ENCODE measurements at places on chromosomes 4 and X.
A peak's percentile ranks its signal among the peaks of the same experiment; 100 is the strongest.

DNA sequence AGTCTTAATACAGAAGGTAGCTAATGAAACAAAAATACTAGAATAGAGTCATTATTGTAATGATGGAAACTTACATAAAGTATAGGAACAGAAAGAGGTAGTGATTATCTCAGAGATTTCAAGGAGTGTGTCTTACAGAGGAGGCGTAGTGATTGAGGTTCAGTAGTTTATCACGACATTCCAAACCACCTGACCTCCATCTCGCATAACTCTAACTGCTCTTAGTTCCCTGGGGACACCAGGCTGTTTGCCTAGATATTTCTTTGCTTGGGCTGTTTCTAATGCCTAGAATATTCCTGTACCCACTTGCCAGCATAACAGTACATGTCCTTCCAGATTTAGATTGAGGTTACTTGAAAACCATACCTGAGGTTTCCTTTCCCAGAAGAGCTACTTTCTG lies 29.1 kb downstream of the STAG2 start:
- H3K4me1 ChIP-seq: peaks cover 17% of the 10 kb centered on the region
- no peak for DNase-seq
- H3K4me3 ChIP-seq: no peak overlapping the region
- H3K36me3 ChIP-seq: no peaks in the 10 kb centered on the region
- no peaks in the 10 kb centered on the region for H3K27me3 ChIP-seq
- peak overlapping the region; percentile 37 for H3K27ac ChIP-seq

- peak; percentile 3 for DNase-seq
- no peak overlapping the region for H3K4me3 ChIP-seq
- H3K27ac ChIP-seq: no peak overlapping the region
Observed at GRCh38 chr4:6201580-6202091, 1.3 kb upstream of the JAKMIP1 start.

DNA sequence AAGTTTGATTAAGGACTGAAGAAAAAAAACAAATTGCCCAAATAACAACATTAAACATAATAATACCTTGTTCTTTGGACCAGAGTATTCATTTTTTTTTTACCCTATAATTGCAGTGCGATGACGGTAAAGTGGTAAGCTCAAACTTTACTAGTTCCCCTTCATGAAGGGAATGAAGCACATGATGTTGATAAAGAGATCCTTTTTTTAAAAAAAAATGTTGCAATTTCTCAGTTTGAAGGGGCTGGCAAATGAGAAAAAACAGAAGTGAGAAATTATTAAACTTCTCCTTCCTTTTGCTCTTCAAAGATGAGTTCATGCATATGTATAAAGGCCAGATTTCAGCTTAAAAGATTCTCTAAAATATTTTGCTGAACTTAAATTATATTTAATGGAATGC lies 231.7 kb downstream of the C4orf33 start:
- H3K27me3 ChIP-seq: no peaks in the 10 kb centered on the region
- no peak overlapping the region for H3K4me3 ChIP-seq
- H3K4me1 ChIP-seq: no peaks in the 10 kb centered on the region
- H3K27ac ChIP-seq: no peak overlapping the region
- no peaks in the 10 kb centered on the region for H3K36me3 ChIP-seq

GRCh38 chrX:5084279-5084678 lies 1144.4 kb downstream of the NLGN4X start:
- H3K4me1 ChIP-seq: no peaks in the 10 kb centered on the region
- no peaks in the 10 kb centered on the region for H3K36me3 ChIP-seq
- H3K4me3 ChIP-seq: no peak overlapping the region
- no peaks in the 10 kb centered on the region for H3K27me3 ChIP-seq

DNA sequence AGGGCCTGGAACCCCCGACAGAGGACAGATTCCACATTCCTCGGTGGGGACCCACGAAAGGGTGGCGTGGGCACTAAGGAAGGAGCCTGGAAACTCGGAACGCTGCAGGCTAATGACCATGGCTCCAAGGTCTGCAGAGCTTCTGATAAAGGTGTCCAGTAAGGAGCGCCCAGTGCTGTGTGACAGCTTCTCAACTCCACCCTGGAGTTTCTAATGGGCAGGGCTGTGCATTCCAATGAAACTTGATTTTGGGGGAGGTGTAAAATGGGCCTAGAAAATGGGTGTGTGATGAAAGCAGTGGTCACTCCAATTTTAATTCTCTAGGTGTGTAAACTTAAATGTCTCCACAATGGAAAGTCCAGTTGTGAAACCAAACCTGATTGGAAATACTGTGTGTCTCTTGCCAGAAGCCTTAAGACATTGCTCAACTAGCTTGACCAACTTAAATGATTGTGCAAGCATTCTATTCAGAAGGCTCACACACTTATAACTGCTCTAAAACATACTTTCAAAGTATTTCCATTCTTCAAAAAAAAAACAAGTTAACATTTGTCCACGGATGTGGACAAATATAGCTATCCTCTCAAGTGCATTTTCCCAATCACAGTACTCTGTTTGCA lies 52.1 kb downstream of the XAGE2 start:
- no peak overlapping the region for H3K27ac ChIP-seq
- no peak for DNase-seq
- H3K4me3 ChIP-seq: no peak overlapping the region
- no peaks in the 10 kb centered on the region for H3K36me3 ChIP-seq
- H3K4me1 ChIP-seq: no peaks in the 10 kb centered on the region

- H3K36me3 ChIP-seq: peaks cover 26% of the 10 kb centered on the region
- H3K4me3 ChIP-seq: no peak overlapping the region
- no peaks in the 10 kb centered on the region for H3K27me3 ChIP-seq
- H3K4me1 ChIP-seq: peaks cover 22% of the 10 kb centered on the region
- DNase-seq: no peak
Observed at GRCh38 chr4:13384055-13384454, 100.1 kb downstream of the RAB28 start.

- no peaks in the 10 kb centered on the region for H3K4me1 ChIP-seq
- H3K27ac ChIP-seq: no peak overlapping the region
- DNase-seq: no peak
- H3K36me3 ChIP-seq: no peaks in the 10 kb centered on the region
- peaks cover 5% of the 10 kb centered on the region for H3K27me3 ChIP-seq
Observed at GRCh38 chr4:72886602-72887001, 182.9 kb downstream of the COX18 start.

GRCh38 chr4:88908003-88908402 lies 149.0 kb downstream of the FAM13A start:
- no peaks in the 10 kb centered on the region for H3K27me3 ChIP-seq
- H3K4me3 ChIP-seq: no peak overlapping the region
- no peak for DNase-seq

DNA sequence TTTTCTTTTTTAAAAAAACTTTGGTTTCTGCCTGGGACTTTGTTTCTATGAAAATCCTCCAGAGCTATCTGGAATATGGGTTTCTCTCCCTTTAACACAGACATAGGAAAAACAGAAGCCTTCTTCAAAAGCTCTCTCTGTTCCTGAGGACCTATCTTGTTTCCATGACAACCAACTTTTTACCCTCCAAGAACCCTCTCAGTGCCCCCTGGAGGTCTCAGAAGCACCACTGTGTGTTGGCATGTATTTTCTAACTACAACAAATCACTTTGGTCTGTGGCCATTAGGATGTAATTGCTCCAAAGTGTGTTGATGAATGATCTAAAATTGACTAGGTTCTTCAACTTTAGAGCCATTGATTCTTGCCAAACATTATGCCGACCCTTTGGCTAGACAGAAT lies 1331.6 kb downstream of the ADGRL3 start:
- DNase-seq: no peak
- no peaks in the 10 kb centered on the region for H3K27me3 ChIP-seq
- no peaks in the 10 kb centered on the region for H3K36me3 ChIP-seq
- no peak overlapping the region for H3K4me3 ChIP-seq
- no peaks in the 10 kb centered on the region for H3K4me1 ChIP-seq

- H3K4me3 ChIP-seq: no peak overlapping the region
- no peak for DNase-seq
Observed at GRCh38 chr4:18404642-18405041, 383.1 kb upstream of the LCORL start.

GRCh38 chr4:145566768-145567167 lies 52.4 kb upstream of the MMAA start:
- no peaks in the 10 kb centered on the region for H3K36me3 ChIP-seq
- no peak overlapping the region for H3K4me3 ChIP-seq
- H3K27me3 ChIP-seq: peaks cover 23% of the 10 kb centered on the region
- no peak for DNase-seq

DNA sequence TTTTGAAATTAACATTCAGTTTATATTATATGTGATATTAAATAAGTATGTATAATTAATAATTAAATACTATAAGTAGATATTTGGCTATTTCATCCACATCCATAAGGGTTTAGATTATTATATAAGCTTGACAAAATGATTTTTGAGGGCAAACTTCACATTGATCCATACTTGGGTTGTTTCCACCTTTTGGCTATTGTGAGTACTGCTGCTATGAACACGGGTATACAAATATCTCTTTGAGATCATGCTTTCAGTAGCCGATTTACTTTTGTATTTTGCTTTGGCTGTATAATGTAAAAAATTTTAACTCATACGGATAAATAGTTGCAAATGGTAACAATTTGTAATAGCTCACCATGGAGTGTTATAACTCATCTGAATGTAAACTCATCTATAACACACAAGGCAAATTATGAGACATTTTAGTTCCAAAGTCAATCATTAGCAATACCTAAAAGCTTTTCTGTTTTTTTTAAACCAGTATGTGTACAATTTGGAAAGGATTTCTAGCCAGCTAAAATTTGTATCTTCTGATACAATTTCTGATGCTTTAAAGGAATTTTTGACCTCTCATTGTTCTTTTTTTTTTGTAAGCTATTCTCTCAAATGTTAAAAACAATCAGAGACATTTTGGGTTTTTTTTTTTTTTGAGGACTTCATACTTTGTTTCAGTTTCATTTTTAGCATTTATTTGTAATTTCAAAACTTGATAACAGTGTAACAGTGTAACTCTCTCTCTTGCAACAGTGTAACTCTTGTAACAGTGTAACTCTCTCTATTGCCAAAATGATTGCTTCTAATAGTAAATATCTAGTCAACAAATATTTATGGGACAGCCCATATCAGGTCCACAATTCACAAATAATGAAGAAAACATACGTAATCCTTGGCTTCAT lies 51.8 kb upstream of the ARX start:
- H3K27me3 ChIP-seq: no peaks in the 10 kb centered on the region
- no peaks in the 10 kb centered on the region for H3K36me3 ChIP-seq
- DNase-seq: no peak
- no peak overlapping the region for H3K27ac ChIP-seq

GRCh38 chr4:4673070-4673469 lies 131.2 kb upstream of the STX18 start:
- peaks cover 28% of the 10 kb centered on the region for H3K36me3 ChIP-seq
- DNase-seq: no peak
- H3K27me3 ChIP-seq: no peaks in the 10 kb centered on the region
- H3K4me1 ChIP-seq: peaks cover 8% of the 10 kb centered on the region

- H3K4me3 ChIP-seq: no peak overlapping the region
- no peaks in the 10 kb centered on the region for H3K36me3 ChIP-seq
- no peaks in the 10 kb centered on the region for H3K4me1 ChIP-seq
- DNase-seq: no peak
- no peak overlapping the region for H3K27ac ChIP-seq
Observed at GRCh38 chr4:19888587-19888986, 363.1 kb upstream of the SLIT2 start.

- H3K36me3 ChIP-seq: no peaks in the 10 kb centered on the region
- DNase-seq: no peak
- H3K4me3 ChIP-seq: no peak overlapping the region
- peaks cover 6% of the 10 kb centered on the region for H3K4me1 ChIP-seq
- no peaks in the 10 kb centered on the region for H3K27me3 ChIP-seq
- H3K27ac ChIP-seq: no peak overlapping the region
Observed at GRCh38 chrX:17527922-17528321, 152.9 kb downstream of the NHS start.

DNA sequence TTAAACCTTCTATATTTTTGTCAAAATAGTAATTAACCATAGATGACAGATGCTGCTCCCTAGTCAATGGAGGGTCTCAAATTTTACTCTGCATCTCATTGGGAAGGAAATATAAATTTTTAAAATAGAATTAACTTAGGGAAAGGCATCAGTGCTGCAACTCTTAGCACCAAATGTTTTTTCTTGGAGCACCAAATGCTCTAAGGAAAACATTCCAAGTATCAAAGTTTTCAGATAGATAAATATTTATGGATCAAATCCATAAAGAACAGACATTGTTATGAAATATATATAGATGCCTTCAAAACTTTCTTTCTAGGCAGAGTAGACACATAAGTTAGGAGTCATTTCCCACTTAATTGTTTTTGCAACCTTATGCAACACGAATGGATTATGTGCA lies 168.7 kb downstream of the ANTXR2 start:
- H3K4me1 ChIP-seq: peaks cover 8% of the 10 kb centered on the region
- peaks cover 17% of the 10 kb centered on the region for H3K36me3 ChIP-seq
- no peak for DNase-seq
- no peak overlapping the region for H3K4me3 ChIP-seq
- no peaks in the 10 kb centered on the region for H3K27me3 ChIP-seq
- no peak overlapping the region for H3K27ac ChIP-seq

DNA sequence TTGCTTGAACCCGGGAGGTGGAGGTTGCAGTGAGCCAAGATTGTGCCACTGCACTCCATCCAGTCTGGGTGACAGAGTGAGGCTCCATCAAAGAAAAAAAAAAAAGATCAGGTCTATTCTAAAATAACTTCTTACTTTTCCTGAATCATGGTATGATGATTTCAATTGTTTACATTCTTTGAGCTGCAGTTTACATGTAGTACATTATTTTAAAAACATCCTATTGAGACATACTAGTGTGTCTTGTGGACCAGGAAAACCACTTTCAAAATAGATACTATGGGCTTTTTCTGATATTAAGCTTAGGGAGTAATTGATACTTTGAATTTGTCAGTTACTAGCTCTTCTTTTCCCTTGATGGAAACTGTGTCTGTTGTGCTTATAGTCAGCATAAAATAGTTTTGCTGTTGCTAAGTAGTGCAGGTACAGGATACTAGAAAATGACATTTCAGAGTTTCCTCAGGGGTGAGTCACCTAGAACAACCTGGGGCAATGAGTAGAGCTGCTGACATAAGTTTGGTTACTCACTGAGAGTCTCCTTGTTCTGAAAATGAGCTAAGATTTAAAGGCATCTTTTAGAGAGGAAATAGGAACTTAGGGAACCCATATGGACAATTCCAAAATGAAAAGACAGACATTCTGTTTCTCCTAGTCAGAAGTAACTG lies 53.2 kb upstream of the C4orf54 start:
- no peak overlapping the region for H3K27ac ChIP-seq
- H3K36me3 ChIP-seq: no peaks in the 10 kb centered on the region
- H3K4me3 ChIP-seq: no peak overlapping the region
- no peaks in the 10 kb centered on the region for H3K4me1 ChIP-seq

- H3K4me1 ChIP-seq: peaks cover 2% of the 10 kb centered on the region
- H3K4me3 ChIP-seq: no peak overlapping the region
- H3K27ac ChIP-seq: peak overlapping the region; percentile 68
- peaks cover 57% of the 10 kb centered on the region for H3K36me3 ChIP-seq
- H3K27me3 ChIP-seq: no peaks in the 10 kb centered on the region
Observed at GRCh38 chr4:10085828-10086505, 30.6 kb downstream of the WDR1 start.
